LHCN-M2 (cell line): ENCODE measurements at places on chromosomes 12 and 14. TPM values are rescaled to one million over a fixed set of nuclear protein-coding genes. Genes with fewer than 3 reads are reported as not detected.

DNA sequence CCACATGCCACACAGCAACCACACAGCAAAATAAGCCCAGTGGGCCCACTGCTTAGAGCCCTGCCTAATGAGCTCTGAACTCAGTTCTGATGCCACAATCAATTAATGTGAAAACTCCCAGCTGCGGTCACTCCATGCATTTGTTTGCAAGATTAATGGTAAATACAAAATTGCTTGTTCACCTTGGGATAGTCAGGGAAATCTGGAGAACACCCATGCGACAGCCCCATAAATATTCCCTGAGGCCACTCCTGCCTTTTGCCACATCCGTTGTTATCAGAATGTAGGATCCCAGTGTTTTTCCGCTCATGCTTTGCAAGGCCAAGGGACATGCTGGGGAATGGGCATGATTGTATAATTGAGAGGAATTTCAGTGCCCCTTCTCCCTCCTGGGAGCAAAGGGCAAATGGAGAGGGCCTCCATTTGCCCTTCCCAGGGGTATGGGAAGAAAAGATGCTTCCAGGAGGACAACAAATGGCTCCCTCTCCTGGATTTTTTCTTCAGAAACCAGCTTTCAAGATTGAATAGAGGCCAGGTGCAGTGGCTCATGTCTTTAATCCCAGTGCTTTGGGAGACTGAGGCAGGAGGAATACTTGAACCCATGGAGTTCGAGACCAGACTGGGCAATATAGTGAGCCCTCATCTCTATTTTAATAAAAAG, 30.8 kb upstream of the CMKLR1 start:
- no peak for DNase-seq

- no peak for DNase-seq
These were observed 98.5 kb downstream of the BCL11B start for GRCh38 chr14:99173506-99173905.

- DNase-seq: no peak
These were observed 8.4 kb downstream of the PPP2R3C start for GRCh38 chr14:35113308-35113950.

GRCh38 chr12:44021471-44021971, 185.6 kb downstream of the TMEM117 start:
- no peak for DNase-seq

GRCh38 chr12:92876496-92876895, 52.6 kb downstream of the EEA1 start:
- no peak for DNase-seq

- DNase-seq: no peak
These were observed 12.4 kb downstream of the CBLN3 start for GRCh38 chr14:24416932-24417619.

GRCh38 chr12:3295646-3296408, 195.2 kb upstream of the PRMT8 start:
- no peak for DNase-seq

- DNase-seq: no peak
These were observed 9.5 kb downstream of the PAX9 start for GRCh38 chr14:36671149-36671548.

DNA sequence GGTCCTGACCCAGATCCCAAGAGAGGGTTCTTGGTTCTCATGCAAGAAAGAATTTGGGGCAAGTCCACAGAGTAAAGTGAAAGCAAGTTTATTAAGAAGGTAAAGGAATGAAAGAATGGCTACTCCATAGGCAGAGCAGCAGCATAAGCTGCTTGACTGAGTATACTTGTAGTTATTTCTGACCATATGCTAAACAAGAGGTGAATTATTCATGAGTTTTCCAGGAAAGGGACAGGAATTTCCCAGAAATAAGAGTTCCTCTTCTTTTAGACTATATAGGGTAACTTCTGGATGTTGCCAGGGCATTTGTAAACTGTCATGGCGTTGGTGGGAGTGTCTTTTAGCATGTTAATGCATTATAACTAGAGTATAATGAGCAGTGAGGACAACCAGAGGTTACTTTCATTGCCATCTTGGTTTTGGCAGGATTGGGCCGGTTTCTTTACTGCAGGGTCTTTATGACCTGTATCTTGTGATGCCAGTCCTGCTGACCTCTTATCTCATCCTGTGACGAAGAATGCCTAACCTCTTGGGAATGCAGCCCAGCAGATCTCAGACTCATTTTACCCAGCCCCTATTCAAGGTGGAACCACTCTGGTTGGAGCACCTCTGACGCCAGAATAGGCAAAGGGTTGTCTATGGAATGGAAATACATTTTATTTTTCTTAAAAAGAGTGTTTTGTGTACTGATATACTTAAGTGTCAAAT, 113.8 kb downstream of the OTOGL start:
- DNase-seq: no peak

- DNase-seq: no peak
These were observed 59.9 kb downstream of the VCPKMT start for GRCh38 chr14:50056435-50056834.

DNA sequence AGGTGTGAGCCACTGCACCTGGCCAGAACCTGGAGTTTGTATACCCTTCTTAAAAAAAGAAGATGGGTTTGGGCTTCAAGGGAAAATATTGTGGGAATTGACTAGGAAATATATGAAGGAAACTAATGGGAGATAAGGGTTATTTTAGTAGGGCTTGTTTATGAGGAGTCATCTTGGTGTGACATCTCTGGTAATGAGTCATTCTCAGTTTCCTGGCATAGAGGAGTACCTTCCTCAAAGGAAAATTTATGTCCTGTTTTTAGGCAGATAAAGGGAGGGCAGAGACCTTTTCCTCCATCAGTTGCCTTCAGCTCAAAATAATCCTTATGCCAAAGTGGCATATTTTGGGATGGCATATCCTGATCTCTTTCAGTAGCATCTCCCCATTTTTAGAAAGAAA, 30.6 kb upstream of the NFKBIA start:
- DNase-seq: peak; percentile 29

DNA sequence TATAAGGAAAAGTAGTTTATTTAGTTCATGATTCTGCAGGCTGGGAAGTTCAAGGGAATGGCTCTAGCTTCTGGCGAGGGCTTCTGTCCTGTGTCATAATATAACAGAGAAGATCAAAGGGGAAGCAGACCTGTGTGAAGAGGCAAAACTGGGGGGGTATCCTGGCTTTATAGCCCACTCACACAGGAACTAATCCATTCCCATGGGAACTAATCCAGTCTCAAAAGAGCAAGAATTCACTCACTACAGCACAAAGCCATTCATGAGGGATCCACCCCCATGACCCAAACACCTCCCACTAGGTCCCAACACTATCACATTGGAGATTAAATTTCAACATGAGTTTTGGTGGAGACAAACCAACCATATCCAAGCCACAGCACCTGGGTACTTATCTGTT, 6.9 kb downstream of the ALDH6A1 start:
- DNase-seq: no peak

- peak; percentile 8 for DNase-seq
These were observed 50.7 kb upstream of the KCNC2 start for GRCh38 chr12:75260316-75260715.

DNA sequence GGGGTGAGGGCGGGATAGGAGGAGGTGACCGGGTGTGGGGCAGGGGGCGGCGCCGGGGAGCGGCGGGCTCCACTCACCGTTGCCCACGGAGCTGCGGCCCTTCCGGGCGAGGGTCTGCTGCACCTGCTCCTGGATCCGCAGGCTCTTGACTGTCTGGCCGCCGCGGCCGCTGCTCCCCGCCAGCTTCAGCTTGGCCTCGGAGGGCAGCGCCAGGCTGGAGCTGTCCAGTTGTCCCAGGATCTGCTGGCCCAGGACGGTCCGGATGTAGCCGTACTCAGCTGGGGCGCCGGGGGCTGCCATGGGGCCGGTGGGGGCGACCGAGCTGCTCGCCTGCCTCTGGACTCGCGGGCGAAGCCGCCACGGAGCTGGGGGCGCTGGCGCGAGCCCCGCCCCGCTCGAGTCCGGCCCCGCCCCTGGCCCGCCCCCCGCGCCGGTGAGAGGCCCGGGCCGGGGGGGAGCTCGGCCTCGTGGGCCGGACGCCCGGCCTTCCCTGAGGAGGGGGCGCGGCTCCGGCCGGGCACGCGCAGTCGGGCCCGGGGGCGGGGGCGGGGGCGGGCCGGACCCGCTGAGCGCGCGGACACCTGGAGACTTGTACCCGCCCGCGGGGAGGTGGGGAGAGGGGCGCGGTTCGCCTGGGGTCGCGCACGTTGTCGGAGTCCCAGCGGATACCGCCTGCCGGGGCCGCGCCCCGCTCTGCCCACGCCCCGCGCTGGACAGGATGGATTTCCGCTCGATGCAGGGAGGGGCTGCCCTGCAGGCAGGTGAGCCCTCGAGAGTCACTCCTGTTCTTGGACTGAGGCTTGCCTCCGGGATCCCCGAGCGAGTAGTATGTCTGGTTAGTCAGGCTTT, at the start of gene PKP2:
Gene PKP2, minus strand, starts transcription at position 346 of the 849 bp plus-strand sequence. Its CDS starts 46 bp downstream, at position 300.
- no peak for DNase-seq

DNA sequence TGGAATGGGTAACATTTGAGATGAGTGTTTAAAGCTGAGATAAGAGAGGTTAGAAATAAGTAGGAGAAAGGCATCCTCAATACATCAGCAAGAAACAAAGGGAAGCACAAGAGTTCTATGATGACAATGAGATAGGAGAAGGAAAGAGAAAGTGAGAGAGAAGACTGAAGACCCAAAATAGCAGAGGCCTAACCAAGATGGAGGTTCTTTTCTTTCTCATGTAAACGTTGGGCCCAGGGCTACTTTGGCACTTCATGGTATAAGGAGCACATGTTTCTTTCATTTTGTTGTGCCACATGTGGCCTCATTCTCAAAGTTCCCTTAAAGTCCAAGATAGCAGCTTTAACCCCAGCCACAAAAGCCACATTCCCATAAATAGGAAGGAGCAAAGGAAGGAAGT, 120.5 kb upstream of the RMST start:
- no peak for DNase-seq

DNA sequence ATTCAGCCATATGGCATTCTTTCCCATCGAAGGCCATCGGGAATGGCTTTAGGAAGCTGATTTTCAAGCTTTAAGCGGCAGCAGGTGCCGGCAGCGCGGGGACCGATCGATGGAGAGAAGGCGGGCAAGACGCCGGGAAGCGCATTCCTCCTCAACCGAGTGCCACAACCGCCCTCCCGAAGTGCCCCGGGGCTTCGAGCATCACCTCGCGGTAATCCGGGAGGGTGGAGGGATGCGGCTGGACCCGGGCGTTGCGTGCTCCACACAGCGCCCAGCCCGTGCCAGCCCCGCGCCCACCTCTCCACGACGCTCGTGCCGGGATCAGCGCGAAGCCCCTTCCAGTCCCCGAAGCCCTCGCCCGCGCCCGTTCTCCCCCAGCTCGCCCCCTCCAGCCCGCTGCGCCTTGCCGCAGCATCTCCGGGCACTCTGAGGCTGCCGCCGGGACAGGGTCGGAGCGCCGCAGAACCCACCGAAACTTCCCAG, 3.2 kb downstream of the USP44 start:
- DNase-seq: no peak

DNA sequence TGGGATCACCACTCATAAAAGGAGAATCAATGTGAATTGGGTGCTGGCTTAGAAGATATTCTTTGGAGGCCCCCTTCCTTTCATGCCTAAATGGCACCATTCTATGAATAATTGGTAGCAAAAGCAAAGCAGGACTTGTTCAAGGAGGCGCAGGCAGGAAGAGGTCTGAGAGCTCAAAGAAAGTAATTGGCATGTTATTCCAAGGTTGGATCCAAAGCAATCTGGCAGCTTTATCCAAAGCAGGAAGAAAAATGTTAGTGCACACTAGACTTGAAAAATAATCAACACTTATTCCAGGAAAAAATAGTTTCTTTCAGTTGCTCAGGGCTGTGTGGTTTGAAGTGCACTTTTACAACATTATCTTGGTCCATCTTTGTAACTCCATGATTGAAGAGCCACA, 326.4 kb downstream of the NUAK1 start:
- DNase-seq: no peak

DNA sequence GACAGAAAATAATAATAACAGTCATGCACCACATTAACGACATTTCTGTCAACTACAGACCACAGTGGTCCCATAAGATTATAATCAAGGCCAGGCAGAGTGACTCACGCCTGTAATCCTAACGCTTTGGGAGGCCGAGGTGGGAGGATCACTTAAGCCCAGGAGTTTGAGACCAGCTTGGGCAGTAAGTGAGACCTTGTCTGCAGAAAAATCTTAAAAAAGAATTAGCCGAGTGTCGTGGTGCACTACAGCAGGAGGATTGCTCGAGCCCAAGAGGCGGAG, 8.6 kb downstream of the NAB2 start:
- no peak for DNase-seq

DNA sequence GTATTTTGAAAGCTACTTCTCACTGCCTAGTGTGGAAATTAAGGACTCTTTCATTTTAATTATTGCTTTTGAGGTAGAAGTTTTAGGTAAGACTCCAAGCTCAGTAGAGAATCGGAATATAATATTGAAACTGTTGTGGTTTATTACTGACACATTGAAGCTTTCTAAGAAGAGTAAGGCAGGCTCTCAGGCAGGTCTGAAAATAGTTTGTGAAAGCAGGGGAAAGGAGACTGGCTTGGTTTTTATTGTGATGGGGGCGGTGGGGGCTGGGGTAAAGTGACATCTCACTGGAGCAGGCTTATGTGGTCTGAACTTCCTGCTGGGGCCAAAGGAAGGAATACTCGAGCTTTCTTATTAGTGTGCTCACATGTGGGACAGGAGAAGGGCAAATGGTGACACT, 79.5 kb downstream of the OTOGL start:
- no peak for DNase-seq

GRCh38 chr12:82625523-82625922, 61.2 kb upstream of the TMTC2 start:
- DNase-seq: peak; percentile 5

DNA sequence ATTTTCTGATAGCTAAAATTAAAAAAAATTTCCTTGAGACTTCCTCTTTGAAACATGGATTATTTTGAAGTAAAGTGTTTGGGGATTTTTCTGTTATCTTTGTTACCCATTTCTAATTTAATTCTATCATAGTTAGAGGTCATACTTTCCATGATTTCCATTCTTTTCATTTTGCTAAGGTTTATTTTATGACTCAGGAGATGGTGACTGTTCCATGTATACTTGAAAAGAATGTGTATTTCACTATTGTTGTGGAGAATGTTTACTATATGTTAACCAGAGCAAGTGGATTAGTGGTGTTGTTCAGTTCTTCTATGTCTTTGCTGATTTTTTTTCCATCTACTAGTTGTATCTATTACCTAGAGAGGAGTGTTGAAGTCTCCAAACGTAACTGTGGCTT, 250.5 kb upstream of the PELI2 start:
- DNase-seq: peak; percentile 19

MTRFR gene
- 6.6 and 9.2 TPM in 2 replicates for total RNA-seq

CD4 gene
- 0.92 TPM in 1 of 2 replicates, not detected in the other for total RNA-seq

CRIP2 gene
- total RNA-seq: 152 and 159 TPM in 2 replicates

CDKN1B gene
- 21.2 and 27.4 TPM in 2 replicates for total RNA-seq

KICS2 gene
- total RNA-seq: 6.0 and 9.4 TPM in 2 replicates

PPP1R1A gene
- not detected in 2 replicates for total RNA-seq

ZC2HC1C gene
- 0.38 and 1.3 TPM in 2 replicates for total RNA-seq

RIN3 gene
- 1.5 and 2.1 TPM in 2 replicates for total RNA-seq

CCDC196 gene
- not detected in 2 replicates for total RNA-seq

SLC2A3 gene
- total RNA-seq: 25.6 and 36.9 TPM in 2 replicates

NYNRIN gene
- total RNA-seq: 0.06 TPM in 2 replicates

CFAP73 gene
- total RNA-seq: not detected in 2 replicates

CCDC177 gene
- not detected in 2 replicates for total RNA-seq

KLHDC1 gene
- total RNA-seq: 1.9 and 2.1 TPM in 2 replicates

IRAK3 gene
- 0.63 and 1.3 TPM in 2 replicates for total RNA-seq
